Stimulated activated CD4-positive, alpha-beta T cell treated with anti-CD3 and anti-CD28 coated beads, TNF-alpha, amount 100 ng/mL, for 4 hours (primary cell): ENCODE measurements at places on chromosomes 12 and 14.

DNA sequence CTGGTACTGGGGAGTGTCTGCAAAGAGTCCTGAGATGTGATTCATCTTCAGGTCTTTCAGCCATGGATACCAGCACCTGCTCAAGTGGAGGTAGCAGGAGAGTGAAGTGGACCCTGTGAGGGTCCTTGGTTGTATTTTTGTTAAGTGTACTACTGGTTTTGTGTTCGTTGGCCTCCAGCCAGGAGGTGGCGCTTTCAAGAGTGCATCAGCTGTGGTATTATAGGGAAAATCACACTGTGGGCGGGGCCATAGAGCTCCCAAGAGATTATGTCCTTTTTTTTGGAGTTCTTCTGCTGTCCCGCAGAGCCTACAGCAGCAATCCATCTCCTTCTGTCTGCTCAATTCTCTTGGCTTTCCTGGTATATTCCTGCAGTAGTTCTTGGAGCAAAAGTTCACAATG lies 66.8 kb downstream of the SPATA7 start:
- DNase-seq, result no peak

DNA sequence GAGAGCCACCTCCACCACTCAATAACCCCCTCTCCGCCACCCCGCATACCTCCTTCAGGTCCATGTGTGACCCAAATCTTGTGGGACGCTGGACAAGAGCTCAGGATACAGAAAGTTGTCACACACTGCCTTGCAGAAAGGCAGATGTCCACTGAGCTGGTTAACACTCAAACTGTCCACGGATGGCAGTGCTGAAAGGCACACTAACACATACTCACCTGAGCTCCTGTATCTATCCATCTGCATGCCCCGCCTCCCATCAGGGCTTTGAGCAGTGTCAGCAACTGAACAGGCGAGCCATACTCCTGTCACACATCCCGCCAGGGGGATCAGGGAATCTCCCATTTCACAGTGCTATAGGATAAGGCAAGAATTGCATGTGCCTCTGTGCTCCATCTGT lies 642.0 kb downstream of the GALC start:
- DNase-seq, result no peak

DNA sequence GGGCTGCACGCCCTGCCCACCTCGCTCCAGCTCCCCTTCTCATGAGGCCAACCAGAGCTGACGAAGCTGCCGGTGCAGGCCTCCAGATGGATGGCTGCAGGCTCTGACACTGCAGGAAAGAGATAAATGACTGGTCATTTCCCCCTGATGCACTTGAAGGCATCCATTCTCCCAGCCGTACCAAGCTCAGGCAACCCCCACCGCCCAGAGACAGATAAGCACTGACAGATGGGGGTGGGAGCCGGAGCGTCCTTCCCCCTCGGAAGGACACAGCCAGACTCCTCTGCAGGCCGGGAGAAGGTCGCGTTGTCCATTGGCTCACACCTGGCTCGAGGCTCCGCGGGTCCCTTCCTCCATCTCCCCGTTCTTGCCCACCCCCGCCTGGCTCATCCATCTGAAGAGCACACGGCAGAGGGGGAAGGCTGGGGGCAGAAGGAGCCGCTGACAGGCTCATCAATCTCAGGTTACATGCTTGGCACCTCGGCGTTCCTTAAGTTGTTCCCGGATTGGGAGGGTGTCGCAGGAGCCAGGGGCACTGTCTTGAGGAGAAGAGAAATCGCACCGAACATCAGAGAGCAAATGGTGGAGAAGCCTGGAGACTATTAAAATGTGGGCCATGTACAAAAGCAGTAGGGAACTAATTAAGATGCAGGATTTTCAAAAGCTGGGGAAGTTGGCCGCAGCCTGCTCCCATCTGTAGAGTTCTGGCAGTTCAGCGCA lies 151.6 kb downstream of the DPF3 start:
- DNase-seq, result no peak

- DNase-seq, result peak; percentile 60
Observed at GRCh38 chr12:57089271-57090245, 644 bp downstream of the NAB2 start.

DNA sequence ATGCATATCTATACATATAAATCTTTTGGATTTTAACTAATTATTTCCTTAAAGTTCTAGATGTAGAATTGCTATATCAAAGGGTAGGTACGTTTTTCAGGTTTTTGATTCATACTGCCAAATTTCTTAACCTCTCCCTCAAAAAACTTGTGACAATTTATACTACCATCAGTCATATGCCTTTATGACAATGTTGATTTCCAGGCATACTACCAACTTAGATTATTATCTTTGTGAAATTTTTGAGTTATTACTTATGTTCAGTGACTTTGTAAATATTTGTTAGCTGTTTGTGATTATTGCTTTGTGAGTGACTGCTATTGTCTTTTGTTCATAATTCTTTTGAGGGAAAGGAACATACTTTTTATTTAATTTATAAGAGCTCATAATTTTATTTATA lies 107.0 kb downstream of the SLC38A6 start:
- DNase-seq, result no peak

DNA sequence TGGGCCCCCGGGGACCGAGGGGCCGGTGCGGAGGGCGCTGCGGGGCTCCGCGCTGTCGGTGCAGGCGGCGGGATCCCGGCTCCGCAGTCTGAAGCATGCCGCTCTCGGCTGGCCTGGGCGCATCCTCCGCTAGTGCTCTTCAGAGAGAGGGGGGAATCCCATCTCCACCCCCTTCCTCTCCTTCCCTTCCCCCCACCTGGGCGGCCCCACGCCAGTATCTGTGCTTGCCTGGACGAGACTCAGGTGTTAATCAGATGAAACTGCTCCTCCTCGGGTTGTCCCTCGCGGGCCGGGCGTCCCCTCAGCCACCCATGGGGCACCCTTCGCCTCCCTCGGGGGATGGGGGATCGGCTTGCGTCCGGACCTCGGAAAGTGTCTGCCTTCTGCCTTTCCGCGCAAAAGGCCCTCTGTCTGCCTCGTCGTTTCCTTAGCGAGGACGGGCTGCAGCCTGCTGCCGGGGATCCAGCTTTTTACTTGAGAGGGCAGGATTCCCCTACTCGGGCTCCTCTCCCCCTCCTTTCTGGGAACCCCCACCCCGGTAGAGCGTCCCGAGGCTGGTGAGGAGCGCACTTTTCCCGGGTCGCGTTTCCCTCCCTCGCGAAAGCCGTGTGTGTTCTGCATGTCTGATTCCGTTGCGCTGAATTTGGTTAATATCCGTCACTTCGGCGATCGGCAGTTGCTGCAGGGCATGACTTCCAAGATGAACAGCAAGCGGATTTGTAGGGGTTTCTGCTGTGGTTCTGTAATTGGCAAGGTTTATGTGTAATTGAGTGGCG lies 1.1 kb downstream of the GPHN start:
- DNase-seq, result peak; percentile 33

DNA sequence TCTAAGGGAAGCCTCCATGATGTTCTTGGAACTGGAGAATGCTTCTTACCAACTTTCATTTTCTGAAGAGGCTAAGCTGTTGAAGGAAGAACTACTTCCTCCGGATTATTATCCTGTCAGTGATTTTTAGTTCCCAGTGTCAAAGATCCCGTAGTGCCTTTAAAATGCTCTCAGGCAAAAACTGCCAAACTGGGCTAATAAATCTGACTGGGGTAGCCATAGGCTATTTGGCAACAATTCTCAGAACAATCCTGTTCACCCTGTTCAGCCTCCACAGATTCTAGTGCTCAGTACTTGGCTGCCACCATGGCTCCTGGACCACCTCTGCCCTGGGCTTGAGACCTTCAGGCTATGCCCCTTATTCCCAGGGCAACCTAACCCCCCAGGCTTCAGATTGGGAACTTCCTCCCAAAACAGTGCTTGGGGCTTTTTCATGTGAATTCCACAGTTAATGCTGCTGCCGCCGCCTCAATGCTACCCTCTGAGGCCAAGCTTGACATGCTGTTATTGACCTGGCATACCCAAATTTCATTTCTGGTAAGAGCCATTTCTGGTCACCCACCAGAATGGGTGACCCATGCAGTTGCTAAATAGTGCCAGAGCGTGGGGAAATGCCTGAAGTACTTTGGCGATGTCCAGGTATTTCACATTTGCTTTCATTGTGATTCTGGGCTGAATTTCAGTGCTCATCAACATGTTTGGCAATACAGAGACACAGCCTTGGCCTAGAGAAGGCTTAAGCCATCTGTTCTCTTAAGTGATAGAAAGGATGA lies 110.0 kb upstream of the ARHGAP5 start:
- no peak for DNase-seq

DNA sequence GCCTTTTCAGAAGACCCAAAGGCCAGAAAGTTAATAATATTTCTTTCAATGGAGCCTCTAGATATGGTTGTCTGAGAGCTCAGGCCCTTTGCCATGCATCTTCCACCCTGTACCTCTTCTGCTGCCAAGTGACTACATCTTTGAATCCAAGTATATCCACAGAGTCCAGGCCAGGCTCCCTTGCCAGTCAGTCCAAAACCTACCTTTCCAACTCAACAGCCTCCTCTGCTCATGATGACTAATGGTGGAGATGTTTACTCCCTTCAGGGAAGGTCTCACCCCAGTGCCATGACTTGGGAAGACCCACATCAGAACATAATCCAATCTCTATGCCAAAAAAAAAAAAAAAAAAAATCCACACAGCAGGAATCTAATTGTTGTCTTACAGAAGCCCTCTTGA lies 20.4 kb downstream of the TTC9 start:
- DNase-seq, result no peak

DNA sequence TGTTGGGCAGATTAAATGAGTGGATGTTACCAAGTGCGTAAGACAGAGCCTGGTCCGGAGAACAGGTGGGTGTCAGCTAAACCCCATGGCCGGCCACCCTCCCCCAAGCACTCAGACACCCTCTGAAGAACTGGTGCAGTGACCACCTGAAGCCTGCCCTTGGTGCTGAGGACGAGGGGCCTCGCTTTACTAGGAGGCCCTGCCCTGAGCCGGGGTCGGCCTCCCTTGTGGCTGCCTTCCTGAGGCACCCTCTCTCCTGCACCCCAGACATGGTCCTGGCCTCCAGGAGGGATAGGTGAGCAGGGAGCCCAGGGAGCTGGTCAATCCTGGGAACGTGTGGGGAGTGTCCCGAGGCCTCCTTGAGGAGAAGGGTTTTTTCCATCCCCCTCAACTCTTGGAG lies 4.9 kb upstream of the KIF26A start:
- no peak for DNase-seq

GRCh38 chr12:32196250-32197198 lies 89.9 kb downstream of the BICD1 start:
- no peak for DNase-seq

GRCh38 chr12:96400631-96401075 lies 414 bp upstream of the CDK17 start:
- no peak for DNase-seq

DNA sequence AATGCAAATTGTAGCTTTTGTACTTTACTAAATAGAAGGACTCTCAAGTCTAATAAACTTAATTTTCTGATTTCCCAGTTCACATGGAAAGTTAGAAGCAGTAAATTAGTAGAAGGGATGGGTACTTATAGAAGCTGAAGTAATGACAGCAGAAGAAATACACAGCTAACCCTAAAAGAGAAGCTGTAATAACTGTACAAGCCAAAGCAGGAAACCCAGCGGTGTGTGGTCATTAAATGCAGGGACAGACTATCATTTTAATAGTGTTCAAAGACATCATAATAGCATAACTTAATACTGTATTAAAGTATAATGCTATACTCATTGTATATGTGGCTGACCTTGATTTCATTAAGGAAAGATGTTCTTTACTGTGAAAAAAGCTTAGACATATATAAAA lies 74.9 kb downstream of the PCNX1 start:
- no peak for DNase-seq

- no peak for DNase-seq
Observed at GRCh38 chr12:23887055-23887835, 62.2 kb downstream of the SOX5 start.

- no peak for DNase-seq
Observed at GRCh38 chr14:53772936-53773335, 183.7 kb downstream of the BMP4 start.

- no peak for DNase-seq
Observed at GRCh38 chr12:124347335-124347734, 52.4 kb downstream of the RFLNA start.

DNA sequence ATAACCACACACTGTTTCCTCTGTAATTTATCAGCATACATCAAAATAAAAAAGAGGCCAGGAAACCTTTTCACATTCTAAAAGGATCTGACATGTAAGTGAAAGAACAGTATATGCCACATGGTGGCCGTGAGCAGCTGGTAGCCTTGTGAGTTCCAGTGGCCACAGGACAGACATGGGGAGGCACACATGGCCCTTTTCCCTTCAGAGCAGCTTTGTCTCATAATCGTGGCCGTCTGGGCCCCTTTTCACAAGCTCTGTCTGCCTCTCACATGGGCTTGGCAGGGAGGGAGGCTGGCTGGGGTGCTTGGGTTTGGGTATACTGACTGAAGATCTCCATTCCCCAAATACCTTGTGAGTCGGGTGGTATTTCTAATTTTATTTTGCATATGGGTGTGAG lies 1.5 kb upstream of the ZDHHC22 start:
- DNase-seq, result no peak

GRCh38 chr14:54769951-54770863 lies 132.4 kb downstream of the GCH1 start:
- no peak for DNase-seq

DNA sequence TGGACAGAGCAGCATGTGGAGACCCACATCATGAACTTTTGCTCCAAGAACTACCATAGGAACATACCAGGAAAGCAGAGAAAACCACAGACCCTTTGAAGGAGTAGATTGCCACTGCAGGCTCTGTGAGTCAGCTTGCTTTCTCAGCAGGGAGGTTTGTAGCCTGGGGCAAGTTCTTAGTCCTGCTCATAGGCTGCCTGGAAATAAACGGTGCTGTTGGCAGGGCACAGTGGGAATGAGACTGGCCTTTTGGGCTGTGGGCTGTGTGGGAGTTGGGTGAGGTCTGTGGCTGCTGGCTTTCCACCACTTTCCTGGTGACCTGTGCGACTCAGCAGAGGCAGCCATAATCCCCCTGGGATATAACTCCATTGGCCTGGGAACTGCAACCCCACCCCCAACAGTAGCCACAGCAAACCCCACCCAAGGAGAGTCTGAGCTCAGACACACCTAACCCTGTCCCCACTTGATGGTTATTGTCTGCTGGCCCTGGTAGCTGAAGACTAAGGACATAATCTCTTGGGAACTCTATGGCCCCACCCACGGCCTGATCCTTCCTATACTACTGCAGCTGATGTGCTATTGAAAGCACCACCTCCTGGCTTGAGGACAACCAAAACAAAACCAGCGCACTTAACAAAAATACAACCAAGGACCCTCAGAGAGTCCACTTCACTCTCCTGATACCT lies 192.1 kb upstream of the GARIN6 start:
- no peak for DNase-seq

GRCh38 chr12:94089891-94090290 lies 58.5 kb upstream of the PLXNC1 start:
- no peak for DNase-seq

- no peak for DNase-seq
Observed at GRCh38 chr12:131141514-131141913, 187.8 kb downstream of the ADGRD1 start.
